ENCODE measurements at places on chromosomes 2 and 18.
A peak's percentile ranks its signal among the peaks of the same experiment; 100 is the strongest.

- DNase-seq = no peak
Observed at GRCh38 chr2:118805064-118805690, 42.3 kb downstream of the EN1 start.

- DNase-seq = no peak
Observed at GRCh38 chr2:5385596-5385995, 306.6 kb upstream of the SOX11 start.

GRCh38 chr2:37664231-37664643 lies 7.2 kb downstream of the CDC42EP3 start:
- no peak for DNase-seq

GRCh38 chr2:157364257-157364974 lies 38.8 kb upstream of the ERMN start:
- no peak for DNase-seq

DNA sequence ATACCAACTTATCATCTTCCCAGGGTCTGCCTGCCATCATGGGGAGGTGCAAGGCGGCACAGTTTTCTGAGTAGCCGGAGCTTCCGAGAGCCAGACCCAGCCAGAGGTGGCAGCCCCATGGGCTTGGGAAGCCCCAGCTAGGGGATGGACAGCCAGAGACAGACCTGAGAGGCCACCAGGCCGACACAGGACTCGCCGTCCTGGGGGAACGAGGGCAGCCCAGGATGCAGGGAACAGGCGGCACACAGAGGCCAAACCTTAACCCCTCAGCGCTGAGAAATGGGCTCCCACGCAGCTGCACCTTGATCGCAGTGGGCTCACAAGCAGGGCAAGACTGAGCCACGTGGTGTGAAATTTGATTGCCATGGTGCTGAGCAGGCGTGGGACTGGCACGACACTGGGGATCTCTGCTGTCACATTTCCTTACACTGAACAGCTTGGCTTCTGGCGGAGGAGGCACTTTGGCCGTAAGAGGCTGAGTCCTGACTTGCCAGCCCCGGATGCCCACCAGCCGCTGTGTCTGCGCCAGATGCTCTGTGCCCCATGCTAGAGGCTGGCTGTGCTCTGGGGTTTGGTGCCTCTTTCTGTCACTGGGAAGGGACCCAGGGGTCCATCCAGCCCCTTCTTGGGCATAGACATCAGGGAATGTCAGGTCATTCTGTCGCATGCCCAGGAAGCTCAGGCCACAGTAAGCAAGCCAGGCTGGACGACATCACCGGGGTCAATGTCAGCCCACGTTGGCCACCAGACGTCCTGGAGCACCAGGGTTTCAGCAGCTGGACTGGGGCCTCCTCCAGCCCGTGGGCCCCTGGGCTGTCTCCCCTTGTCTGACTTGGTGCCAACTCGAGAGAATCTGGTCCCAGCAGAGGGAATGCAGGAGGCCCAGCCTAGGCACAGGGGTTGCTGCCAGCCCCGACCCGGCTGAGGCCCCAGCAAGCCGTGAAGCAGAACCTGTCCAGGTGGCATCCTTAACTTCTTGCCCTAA lies 312.1 kb upstream of the MYT1L start:
- DNase-seq = no peak

DNA sequence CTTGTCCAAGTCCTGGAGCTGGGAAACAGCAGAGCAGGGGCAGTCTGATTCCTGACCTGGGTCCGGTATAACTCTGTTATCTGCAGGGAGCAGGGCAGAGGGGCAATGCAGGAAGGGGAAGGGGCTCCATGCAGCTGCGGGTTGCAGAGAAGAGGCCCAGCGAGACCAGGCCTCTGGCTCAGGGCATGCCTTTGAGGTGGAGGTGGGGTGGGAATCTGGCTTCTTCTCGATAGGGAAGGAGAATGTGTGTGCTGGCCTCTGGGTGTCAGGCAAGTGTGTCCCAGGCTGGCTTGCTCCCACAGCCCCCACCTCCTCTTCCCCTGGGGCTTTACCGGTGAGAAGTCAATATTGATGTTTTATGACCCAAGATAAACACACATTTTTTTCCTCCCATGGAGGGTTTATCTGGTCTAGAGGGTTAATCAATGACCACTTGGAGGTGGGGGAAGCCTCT lies 187.1 kb upstream of the HAAO start:
- no peak for DNase-seq

DNA sequence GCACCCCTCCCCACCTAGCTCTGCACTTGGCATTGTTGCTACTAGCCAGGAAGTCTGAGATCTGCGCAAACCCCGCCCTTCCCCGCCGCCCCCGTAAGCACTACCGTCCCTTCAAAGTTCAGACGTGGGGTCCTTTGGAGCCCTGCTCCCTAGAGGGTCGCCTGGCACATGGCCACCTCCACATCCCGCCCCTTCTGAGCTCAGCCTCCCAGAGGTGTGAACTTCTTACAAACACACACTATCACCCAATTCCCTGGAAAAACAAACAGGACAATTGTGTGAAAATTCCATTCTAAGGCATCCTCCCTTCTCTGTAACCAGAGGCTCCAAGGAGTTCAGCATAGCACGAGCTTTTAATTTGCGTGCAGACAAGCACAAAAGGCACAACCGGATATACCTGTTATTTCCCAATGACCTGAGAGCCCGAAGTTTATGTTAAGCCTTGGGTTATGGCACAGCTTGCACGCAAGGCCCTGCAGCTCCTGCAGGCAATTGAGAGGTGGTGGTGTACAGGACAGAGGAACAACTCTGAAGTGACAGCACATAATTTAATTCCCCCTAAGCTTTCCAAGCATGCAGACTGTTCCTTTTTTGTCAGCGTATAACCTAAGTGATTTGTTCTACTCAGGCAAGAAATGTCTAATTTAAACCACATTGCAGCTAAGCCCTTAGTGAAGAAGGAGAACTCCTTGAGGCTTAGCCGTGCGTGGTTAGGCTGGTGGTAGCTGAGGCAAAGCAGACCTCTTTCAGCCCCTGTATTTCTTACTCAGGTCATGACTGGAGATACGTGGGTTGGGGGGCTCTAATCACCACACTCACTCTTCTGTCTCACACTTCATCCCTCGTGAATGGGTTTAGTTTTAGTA lies 20.3 kb upstream of the CYP1B1 start:
- DNase-seq = no peak

DNA sequence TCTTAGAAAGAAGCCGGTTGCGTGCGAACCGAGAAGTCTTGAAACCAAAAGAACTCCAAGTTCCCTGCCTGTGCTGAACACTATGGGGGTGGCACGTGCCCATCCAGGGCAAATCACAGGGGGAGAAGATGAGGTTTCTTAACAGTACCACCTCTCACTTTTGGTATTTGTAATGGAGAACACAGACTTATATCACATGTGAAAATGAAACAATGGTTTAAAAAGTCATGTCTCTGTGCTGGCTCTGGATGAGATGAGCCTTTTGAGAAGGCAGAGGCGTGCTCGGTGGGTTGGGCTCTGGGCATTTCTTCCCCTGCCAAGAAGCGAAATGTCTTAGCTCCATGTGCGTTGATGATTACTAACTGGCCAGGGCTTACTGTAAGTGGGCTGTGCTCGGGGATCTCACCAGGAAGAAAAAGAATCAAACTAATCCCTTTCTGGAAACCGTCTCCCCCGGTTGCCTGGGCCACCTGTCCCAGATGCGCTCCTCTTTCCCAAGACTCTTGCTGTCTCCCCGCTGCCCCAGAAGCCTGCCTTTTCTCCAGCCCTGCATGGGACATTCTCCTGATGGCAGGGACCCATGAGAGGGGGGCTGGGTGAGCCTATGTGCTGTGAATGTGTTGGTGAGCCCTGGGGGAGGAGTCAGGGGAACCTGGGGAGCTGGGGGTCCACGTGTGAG lies 252.9 kb downstream of the PRKCE start:
- DNase-seq = peak; percentile 69

- no peak for DNase-seq
Observed at GRCh38 chr2:158413581-158413980, 43.0 kb downstream of the CCDC148 start.

DNA sequence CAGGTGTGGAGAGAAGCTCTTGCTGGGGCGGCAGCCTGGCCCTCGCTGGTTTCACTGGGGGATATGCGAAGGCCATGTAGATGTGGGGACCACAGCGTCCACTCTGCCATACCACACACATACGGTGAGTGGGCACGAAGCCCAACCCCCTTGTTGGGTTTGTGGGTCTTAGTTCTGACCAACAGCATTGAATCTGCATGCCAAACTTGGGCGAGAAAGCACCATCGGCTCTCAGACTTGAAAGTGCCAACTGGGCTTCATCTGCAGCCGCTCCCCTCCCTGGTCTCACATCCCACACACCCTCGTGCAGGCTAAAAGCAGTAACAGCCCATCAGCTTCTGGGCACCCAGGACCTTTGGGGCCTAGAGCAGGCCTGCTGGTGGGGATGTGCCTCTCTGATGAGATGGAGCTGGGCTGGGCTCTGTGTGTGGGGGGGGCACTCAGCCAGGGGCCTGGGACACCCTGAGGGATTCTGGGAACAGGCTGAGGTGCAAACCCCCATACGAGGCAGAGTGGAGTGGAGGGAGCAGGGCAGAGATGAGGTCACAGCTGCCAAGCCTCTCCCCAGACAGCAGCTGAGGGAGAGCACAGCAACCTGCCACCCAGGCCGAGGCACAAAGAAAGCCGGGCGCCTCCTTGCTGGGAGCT lies 264.4 kb downstream of the TWIST2 start:
- DNase-seq = no peak

- DNase-seq = no peak
Observed at GRCh38 chr2:227030789-227031188, 133.2 kb downstream of the COL4A4 start.

GRCh38 chr2:20421336-20421987 lies 25.4 kb upstream of the RHOB start:
- no peak for DNase-seq
